ENCODE measurements at places on chromosomes 4 and X. TPM values are rescaled to one million over a fixed set of nuclear protein-coding genes. Genes with fewer than 3 reads are reported as not detected.

GRCh38 chr4:152665691-152666395 lies 14.0 kb downstream of the TMEM154 start:
- H3K27me3 ChIP-seq = no peaks in the 10 kb centered on the region
- peaks cover 44% of the 10 kb centered on the region for H3K36me3 ChIP-seq
- no peak overlapping the region for H3K27ac ChIP-seq
- H3K4me3 ChIP-seq = no peak overlapping the region

- H3K27me3 ChIP-seq = no peaks in the 10 kb centered on the region
- no peak overlapping the region for H3K4me3 ChIP-seq
- no peak for DNase-seq
- no peaks in the 10 kb centered on the region for H3K36me3 ChIP-seq
- no peaks in the 10 kb centered on the region for H3K4me1 ChIP-seq
These were observed 312.9 kb downstream of the GLUD2 start for GRCh38 chrX:121360280-121360679.

GRCh38 chr4:92304606-92305005 lies 840 bp downstream of the GRID2 start:
- no peak overlapping the region for H3K4me3 ChIP-seq
- no peaks in the 10 kb centered on the region for H3K36me3 ChIP-seq
- no peak for DNase-seq
- peaks cover 1% of the 10 kb centered on the region for H3K4me1 ChIP-seq
- H3K27me3 ChIP-seq = peaks cover 34% of the 10 kb centered on the region

GRCh38 chr4:136637071-136637777 lies 895.1 kb downstream of the PCDH18 start:
- H3K4me3 ChIP-seq = no peak overlapping the region
- H3K4me1 ChIP-seq = no peaks in the 10 kb centered on the region
- no peaks in the 10 kb centered on the region for H3K27me3 ChIP-seq
- H3K36me3 ChIP-seq = no peaks in the 10 kb centered on the region

GRCh38 chr4:185772391-185773093 lies 39.5 kb downstream of the SORBS2 start:
- no peaks in the 10 kb centered on the region for H3K36me3 ChIP-seq
- peaks cover 4% of the 10 kb centered on the region for H3K27me3 ChIP-seq
- no peak overlapping the region for H3K27ac ChIP-seq
- DNase-seq = no peak

- H3K36me3 ChIP-seq = no peaks in the 10 kb centered on the region
- no peak overlapping the region for H3K4me3 ChIP-seq
- H3K27ac ChIP-seq = no peak overlapping the region
- no peak for DNase-seq
These were observed 53.5 kb upstream of the ACTRT1 start for GRCh38 chrX:128105659-128106058.

- peaks cover 52% of the 10 kb centered on the region for H3K36me3 ChIP-seq
- DNase-seq = no peak
- no peaks in the 10 kb centered on the region for H3K27me3 ChIP-seq
- peak overlapping the region; percentile 98 for H3K4me3 ChIP-seq
These were observed 1.5 kb downstream of the CCNG2 start for GRCh38 chr4:77158487-77158861.

- no peaks in the 10 kb centered on the region for H3K36me3 ChIP-seq
- no peaks in the 10 kb centered on the region for H3K4me1 ChIP-seq
- H3K27me3 ChIP-seq = no peaks in the 10 kb centered on the region
These were observed 1271.0 kb downstream of the RAPGEF2 start for GRCh38 chr4:160373911-160374310.

DNA sequence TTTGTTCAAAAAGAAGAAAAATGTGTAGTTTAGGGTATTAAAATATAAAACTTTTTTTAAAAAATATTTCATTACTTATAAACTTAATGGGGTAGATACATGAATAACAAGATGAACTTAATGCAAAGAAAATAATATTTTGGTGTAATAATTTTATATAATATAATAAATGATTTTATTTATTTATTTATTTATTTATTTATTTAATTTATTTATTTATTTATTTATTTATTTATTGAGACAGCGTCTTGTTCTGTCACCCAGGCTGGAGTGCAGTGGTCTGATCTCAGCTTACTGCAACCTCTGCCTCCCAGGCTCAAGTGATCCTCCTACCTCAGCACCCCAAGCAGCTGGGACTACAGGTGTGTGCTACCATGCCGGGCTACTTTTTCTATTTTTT lies 20.8 kb upstream of the TEX13C start:
- no peak overlapping the region for H3K4me3 ChIP-seq
- no peak for DNase-seq
- H3K27ac ChIP-seq = no peak overlapping the region
- H3K27me3 ChIP-seq = no peaks in the 10 kb centered on the region
- no peaks in the 10 kb centered on the region for H3K36me3 ChIP-seq

GRCh38 chr4:138576684-138577083 lies 334.5 kb upstream of the SLC7A11 start:
- H3K4me1 ChIP-seq = no peaks in the 10 kb centered on the region
- DNase-seq = no peak
- no peaks in the 10 kb centered on the region for H3K27me3 ChIP-seq
- no peak overlapping the region for H3K4me3 ChIP-seq

DNA sequence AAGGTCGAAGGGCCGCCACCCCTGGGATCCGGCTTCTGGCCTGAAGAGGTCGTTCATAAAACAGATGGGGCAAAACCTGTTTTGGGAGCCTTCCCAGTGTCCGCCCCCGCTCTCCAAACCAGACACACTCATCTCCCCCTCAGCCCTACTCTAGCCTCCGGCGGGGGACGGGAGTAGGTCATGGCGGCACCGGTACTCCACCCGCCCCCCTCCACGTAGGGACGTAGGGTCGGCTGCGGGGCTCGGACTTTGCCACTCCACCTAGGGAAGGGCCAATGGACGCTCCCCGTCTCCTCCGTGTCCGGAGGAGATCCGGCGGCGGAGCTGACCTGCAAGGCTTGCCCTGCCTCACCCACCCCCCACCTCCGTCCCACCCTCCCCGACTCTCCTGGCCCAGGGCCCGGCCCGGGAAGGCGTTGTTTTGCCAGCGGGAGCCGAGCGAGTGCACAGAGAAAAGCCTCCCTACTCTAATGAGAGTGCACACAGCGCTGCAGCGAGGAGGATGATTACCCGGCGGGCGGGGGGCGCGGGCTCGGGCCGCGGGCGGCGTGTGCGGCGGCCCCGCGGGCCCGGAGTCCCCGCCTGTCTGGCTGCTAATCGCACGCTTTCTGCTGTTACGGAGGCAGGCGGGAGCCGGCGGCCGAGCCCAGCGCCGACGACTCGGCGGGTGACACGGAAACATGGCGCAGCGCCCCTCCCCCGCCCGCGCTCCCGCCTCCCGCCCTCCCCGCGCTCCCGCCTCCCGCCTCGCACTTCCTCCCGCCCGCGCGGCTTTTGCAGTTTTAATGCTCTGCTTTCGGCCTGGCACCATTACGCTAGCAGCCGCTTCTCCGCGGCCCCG lies 8.3 kb upstream of the BCOR start:
- DNase-seq = peak; percentile 75
- H3K4me1 ChIP-seq = peaks cover 17% of the 10 kb centered on the region
- peaks cover 1% of the 10 kb centered on the region for H3K27me3 ChIP-seq
- peak overlapping the region; percentile 78 for H3K4me3 ChIP-seq
- peak overlapping the region; percentile 85 for H3K27ac ChIP-seq
- H3K36me3 ChIP-seq = no peaks in the 10 kb centered on the region

- H3K27me3 ChIP-seq = no peaks in the 10 kb centered on the region
- peaks cover 9% of the 10 kb centered on the region for H3K4me1 ChIP-seq
- DNase-seq = no peak
- peaks cover 36% of the 10 kb centered on the region for H3K36me3 ChIP-seq
- H3K4me3 ChIP-seq = no peak overlapping the region
These were observed 9.4 kb downstream of the POLA1 start for GRCh38 chrX:24703185-24703494.

GRCh38 chr4:108693819-108694218 lies 43.4 kb downstream of the OSTC start:
- no peak overlapping the region for H3K27ac ChIP-seq
- no peaks in the 10 kb centered on the region for H3K27me3 ChIP-seq
- no peaks in the 10 kb centered on the region for H3K36me3 ChIP-seq
- no peak for DNase-seq

GRCh38 chr4:166422475-166422874 lies 549.4 kb downstream of the TLL1 start:
- no peaks in the 10 kb centered on the region for H3K36me3 ChIP-seq
- H3K27me3 ChIP-seq = no peaks in the 10 kb centered on the region
- no peak overlapping the region for H3K27ac ChIP-seq
- H3K4me3 ChIP-seq = no peak overlapping the region

GRCh38 chrX:153853180-153853901 lies 23.0 kb upstream of the PDZD4 start:
- DNase-seq = no peak
- H3K4me3 ChIP-seq = no peak overlapping the region
- H3K27ac ChIP-seq = no peak overlapping the region
- H3K36me3 ChIP-seq = no peaks in the 10 kb centered on the region

DNA sequence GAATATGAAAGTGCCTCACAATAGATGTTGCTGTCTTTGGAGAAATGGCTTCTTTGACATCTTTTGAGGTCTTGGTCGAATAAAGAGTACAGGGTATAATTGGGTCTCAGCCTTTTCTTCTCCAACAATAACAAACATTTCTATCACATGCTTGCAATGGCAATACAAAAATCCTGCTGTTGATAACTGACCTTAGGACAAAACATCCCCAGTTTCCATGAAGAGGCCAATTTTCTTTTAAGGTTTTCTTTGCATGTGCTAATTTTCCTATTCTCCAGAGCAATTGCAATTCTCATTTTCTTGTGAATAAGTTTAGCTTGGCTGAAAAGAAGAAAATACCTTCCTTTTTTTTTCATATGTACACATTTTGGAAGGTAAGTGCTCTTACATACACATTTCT lies 130.7 kb upstream of the RPS6KA6 start:
- no peak overlapping the region for H3K4me3 ChIP-seq
- no peaks in the 10 kb centered on the region for H3K36me3 ChIP-seq
- DNase-seq = no peak
- no peaks in the 10 kb centered on the region for H3K27me3 ChIP-seq

DNA sequence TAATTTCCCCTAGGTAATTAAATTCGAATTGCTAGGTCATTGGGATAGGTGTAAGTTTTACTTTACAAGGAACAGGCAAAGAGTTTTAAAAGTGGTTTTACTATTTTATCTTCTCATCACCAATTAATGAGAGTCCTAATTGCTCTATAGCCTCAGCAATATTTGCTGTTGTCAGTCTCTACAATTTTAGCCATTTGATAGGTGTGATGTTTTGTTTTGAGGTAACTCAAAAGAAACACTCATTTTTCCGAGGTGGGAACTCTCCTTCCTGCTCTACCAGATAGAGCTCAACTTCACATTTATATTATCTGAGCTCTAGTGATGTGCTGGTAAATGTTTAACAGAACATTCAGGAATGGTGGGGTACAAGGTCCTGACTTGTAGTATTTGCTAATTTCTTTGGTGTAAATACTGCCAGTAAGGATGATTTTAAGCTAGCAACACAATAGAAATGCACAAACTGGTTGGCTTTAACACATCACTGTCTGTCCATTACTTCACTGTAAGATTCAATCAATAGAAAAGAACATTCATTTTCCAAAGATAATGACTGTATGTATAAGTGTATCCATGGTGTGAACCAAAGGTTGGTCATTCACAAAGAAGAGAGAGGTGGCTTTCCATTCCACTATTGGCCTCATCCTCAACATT lies 62.7 kb downstream of the LDB2 start:
- peaks cover 1% of the 10 kb centered on the region for H3K27me3 ChIP-seq
- no peak overlapping the region for H3K27ac ChIP-seq
- H3K4me1 ChIP-seq = no peaks in the 10 kb centered on the region
- no peak for DNase-seq

GRCh38 chrX:96578781-96579180 lies 105.9 kb upstream of the DIAPH2 start:
- H3K27me3 ChIP-seq = no peaks in the 10 kb centered on the region
- no peaks in the 10 kb centered on the region for H3K4me1 ChIP-seq
- DNase-seq = no peak
- H3K4me3 ChIP-seq = no peak overlapping the region
- no peak overlapping the region for H3K27ac ChIP-seq
- no peaks in the 10 kb centered on the region for H3K36me3 ChIP-seq

DNA sequence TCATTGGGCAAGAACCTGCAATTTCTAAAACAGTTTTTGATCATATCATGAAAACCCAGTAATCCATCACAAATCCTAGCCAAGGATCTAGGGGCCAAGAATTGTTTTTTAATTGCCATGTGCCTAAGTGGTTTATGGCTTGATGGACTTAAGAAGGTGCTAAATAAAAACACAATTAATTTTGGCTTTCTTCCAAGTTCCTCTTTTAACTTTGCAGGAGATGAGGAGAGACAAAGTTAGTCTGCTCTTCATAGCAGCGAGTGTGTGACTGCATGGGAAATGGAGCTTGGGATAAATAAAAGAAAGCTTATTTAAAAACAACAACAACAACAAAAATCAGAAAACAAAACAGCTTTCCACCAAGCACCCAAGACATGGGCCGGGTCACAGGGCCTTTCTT lies 41.4 kb downstream of the ARHGEF9 start:
- no peak overlapping the region for H3K4me3 ChIP-seq
- DNase-seq = no peak
- H3K27ac ChIP-seq = no peak overlapping the region
- peaks cover 79% of the 10 kb centered on the region for H3K4me1 ChIP-seq

- DNase-seq = no peak
- H3K27me3 ChIP-seq = peaks cover 4% of the 10 kb centered on the region
- H3K36me3 ChIP-seq = no peaks in the 10 kb centered on the region
- peaks cover 6% of the 10 kb centered on the region for H3K4me1 ChIP-seq
- H3K27ac ChIP-seq = no peak overlapping the region
- no peak overlapping the region for H3K4me3 ChIP-seq
These were observed 95.3 kb downstream of the AREG start for GRCh38 chr4:74540193-74540592.

GRCh38 chrX:24229976-24230375 lies 80.4 kb downstream of the ZFX start:
- H3K27me3 ChIP-seq = peaks cover 7% of the 10 kb centered on the region
- H3K27ac ChIP-seq = no peak overlapping the region
- no peaks in the 10 kb centered on the region for H3K36me3 ChIP-seq
- no peak overlapping the region for H3K4me3 ChIP-seq

The MORF4L2 gene
- total RNA-seq = 135 TPM

The TIGD4 gene
- total RNA-seq = 0.35 TPM

The NIPAL1 gene
- 0.78 TPM for total RNA-seq

The FOXR2 gene
- total RNA-seq = not detected

The PDS5A gene
- 99.6 TPM for total RNA-seq

The MAGEA2 gene
- total RNA-seq = not detected

The ABCB7 gene
- total RNA-seq = 25.9 TPM

The PNCK gene
- total RNA-seq = 0.60 TPM

Measured in activated CD4-positive, alpha-beta memory T cell treated with anti-CD3 and anti-CD28 coated beads, Interleukin-2, amount 10 ng/mL, durations not matched to agents 7 days and 5 days (primary cell).